ENCODE measurements at places on chromosomes 7 and 10.

GRCh38 chr10:61608255-61609033 lies 54.3 kb upstream of the CABCOCO1 start:
- DNase-seq, result no peak

- DNase-seq, result no peak
Observed at GRCh38 chr7:141706239-141707064, 1.7 kb upstream of the WEE2 start.

DNA sequence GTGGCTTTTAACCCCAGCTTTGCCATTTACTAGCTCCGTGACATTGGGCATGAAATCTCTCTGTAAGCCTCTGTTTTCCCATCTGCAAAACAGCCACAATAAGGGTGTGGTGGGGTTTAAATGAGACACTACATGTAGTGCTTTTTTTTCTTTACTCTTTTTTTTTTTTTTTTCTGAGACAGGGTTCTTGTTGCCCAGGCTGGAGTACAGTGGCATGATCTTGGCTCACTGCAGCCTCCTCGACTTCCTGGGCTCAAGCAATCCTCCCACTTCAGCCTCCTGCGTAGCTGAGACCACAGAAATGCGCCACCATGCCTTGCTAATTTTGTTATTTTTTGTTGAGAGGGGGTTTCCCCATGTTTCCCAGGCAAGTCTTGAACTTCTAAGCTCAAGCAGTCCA lies 8.3 kb upstream of the DENND10 start:
- no peak for DNase-seq

DNA sequence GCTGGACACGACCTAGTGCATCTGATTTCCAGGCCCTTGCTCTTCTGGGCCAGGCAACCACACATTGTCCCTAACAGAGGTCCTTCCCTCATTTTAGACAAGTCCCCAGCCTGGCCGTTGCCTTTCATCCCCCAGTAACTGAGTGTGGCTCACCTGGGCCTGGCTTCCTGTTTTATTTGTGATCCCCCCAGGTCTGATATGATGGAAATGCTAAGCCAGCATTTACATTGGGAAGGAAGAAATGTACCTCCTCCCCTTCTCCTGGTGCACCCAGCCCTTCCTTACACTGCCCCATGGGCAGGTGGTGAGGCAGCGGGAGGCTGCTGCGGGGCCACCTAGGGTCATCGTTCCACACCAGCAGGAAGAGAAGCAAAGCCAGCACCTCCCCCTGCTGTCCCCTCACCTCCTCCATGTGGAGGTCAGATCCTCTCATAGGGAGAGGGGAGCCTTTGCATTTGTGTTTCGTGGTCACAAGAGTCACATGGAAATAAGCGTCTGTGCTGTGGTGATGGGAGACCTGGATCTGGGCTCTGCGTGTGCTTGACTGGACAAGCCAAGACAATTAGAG lies 108.8 kb downstream of the GLRX3 start:
- DNase-seq, result no peak

DNA sequence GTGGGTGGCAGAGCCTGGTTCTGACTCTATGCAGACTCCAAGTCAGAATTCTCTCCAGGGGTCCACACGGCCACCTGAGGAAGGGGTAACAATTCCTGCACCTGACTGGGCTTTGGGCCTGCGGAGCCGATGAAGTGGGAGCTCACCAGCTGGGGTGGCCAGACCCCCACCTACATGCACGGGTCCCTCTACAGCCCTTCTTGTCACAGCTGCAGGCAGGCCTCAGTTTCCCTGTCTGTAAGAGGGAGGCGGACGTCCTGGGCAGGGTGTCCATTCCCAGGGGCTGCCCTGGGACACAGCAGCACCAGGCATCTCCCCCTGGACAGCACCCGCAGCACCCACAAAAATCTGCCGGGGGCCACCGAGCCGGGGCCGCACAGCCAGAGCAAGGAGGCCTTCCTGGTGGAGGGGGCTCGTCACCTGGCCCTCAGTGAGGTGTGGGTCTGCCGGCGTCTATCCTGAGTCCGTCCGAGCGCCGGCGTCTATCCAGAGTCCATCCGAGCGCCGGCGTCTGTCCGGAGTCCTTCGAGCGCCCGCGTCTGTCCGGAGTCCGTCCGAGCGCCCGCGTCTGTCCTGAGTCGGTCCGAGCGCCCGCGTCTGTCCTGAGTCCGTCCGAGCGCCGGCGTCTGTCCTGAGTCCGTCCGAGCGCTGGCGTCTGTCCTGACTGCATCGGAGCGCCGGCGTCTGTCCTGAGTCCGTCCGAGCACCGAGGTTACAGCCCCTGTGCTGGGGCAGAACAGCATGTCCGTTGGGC lies 65.1 kb downstream of the PDGFA start:
- no peak for DNase-seq

GRCh38 chr10:115980470-115980869 lies 292.5 kb downstream of the GFRA1 start:
- DNase-seq, result no peak

Data from posterior cingulate gyrus (tissue), 11 donors.